Breast epithelium (tissue), 4 donors: ENCODE measurements at places on chromosomes 7 and 10.

- H3K27me3 ChIP-seq, result no peaks in the 10 kb centered on the region
- H3K4me1 ChIP-seq, result peaks cover 23% of the 10 kb centered on the region
- no peak overlapping the region for H3K4me3 ChIP-seq
- peak overlapping the region; percentile 100 for H3K27ac ChIP-seq
Measured at GRCh38 chr10:93437946-93438612, 44.1 kb downstream of the MYOF start.

DNA sequence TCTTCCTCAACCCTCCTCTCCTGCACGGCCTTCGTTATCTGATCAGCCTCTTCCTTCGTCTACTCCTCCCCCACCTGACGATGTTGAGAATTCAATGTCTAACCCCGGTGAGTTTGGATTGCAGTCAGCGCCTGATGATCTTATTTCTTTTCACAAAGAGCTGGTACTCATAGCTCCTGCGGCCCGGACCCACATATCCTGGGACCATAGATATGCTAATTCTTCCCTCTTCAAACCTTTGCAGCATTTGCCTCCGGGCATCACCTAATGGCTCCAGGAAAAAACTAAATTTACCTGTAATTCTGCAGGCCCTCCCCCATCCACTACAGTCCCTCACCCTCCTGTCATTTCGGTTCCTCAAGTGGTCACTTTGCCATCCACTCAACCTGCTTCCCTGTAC, 12.4 kb upstream of the DDC start:
- H3K27ac ChIP-seq, result no peak overlapping the region
- no peak for DNase-seq
- no peaks in the 10 kb centered on the region for H3K4me1 ChIP-seq
- H3K4me3 ChIP-seq, result no peak overlapping the region
- H3K27me3 ChIP-seq, result no peaks in the 10 kb centered on the region

GRCh38 chr10:113610631-113611601, 52.9 kb downstream of the NRAP start:
- no peaks in the 10 kb centered on the region for H3K4me1 ChIP-seq
- DNase-seq, result no peak

- DNase-seq, result no peak
- no peaks in the 10 kb centered on the region for H3K4me1 ChIP-seq
- no peaks in the 10 kb centered on the region for H3K27me3 ChIP-seq
- no peaks in the 10 kb centered on the region for H3K36me3 ChIP-seq
Measured at GRCh38 chr7:85287106-85287825, 100.4 kb upstream of the SEMA3D start.

DNA sequence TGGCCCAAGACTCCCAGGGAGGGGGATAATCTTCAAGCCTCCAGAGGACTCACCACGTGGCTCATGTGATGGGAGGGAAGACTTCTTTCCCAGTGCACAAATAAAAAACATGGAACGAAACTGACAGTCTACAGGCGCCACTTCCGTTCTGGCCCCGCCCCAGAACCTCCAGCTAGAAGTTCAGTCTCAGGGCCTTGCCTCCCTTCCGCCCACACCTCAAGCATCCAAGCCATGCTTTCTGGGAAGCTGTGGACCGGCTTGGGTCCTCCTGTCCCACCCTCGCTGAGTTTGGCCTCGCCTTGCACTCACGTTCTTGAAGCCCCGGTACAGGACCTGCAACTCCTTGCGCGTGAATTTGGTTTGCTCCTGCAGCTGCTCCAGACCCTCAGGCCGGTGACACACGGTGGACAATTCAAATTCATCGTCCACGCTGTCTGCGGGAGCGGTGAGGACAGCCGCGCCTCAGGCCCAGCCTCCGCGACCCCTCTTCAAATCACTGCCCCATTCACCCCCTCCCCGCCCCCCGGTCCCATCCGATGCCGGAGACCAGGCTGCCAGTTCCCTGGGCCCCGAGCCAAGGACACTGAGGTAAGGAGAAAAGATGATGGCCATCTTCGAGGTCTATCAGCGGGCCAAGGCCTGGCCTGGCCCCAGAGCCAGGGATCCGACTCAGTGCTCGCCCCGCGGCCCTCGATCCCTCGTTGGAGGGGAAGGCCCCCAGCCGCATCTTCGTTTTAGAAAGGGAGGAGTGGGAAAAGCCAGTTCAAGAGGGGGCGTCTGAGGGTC, 10.7 kb upstream of the OGA start:
- H3K27ac ChIP-seq, result peak overlapping the region; percentile 82
- no peaks in the 10 kb centered on the region for H3K27me3 ChIP-seq
- H3K4me1 ChIP-seq, result no peaks in the 10 kb centered on the region
- peak overlapping the region; percentile 78 for H3K4me3 ChIP-seq

GRCh38 chr10:112503643-112504042, 56.6 kb downstream of the VTI1A start:
- H3K4me1 ChIP-seq, result no peaks in the 10 kb centered on the region
- no peaks in the 10 kb centered on the region for H3K27me3 ChIP-seq
- no peaks in the 10 kb centered on the region for H3K36me3 ChIP-seq

DNA sequence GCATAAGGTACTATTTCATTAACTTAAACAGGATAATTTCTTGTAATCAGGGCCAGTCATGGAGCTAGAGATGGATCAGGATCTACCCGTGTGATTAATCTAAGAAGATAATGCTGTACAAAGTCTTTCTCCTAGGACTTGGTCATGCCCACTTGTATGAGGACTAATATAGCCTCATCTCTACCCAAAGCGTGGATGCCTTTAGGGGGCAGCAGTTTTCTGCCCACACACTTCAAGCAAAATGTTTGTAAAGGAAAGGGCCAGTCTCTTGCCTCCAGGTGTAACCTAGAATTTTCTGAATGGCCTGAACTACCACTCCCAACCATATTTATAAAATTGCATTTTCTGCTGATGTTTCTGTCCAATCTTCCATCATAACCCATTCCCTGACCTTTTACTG, 764.0 kb upstream of the IGFBP3 start:
- no peak for DNase-seq
- H3K36me3 ChIP-seq, result no peaks in the 10 kb centered on the region
- no peaks in the 10 kb centered on the region for H3K4me1 ChIP-seq
- no peak overlapping the region for H3K4me3 ChIP-seq
- no peak overlapping the region for H3K27ac ChIP-seq
